ENCODE measurements at places on chromosomes 16 and 17.

DNA sequence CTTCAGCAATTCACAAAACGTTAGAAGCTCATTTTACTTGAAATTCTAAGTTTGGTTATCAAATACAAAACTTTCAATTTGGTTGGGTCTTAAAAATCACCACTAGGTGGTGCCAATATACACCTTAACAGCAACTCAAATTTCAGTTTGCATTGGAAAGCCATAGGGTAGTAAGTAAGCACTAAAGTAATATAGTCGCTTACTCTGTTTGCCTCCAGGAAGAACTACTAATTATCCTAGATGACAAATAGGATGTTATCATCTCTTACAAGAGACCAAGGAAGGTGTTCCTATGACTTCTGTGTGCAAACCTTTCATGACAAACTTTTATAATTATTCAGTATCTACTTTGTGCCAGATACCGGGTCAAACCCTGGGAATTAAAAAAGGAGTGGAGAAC is 93.3 kb downstream of the MYO1D start:
- DNase-seq = peak; percentile 64

- DNase-seq = peak; percentile 50
Observed at GRCh38 chr16:86519649-86520316, 9.5 kb downstream of the FOXF1 start.

GRCh38 chr17:74739227-74739831 is 2.3 kb downstream of the RAB37 start:
- DNase-seq = no peak

DNA sequence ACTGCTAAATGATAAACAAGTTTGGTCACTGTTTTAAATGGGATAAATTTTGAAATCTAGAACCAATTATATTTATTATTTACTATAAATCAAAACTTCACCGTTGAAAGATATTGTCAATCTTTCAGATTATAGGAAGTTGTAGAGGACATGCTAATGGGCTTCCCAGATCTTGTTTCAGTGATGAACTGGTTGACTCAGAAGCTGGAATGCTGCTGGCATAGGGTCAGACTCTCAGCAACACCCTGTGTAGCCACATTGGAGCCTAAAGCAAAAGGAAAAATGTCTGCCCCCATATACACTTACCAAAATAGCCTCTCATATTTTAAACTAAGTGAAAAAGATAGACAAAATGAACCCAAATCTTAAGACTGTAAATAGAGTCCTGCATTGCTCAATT is 916.9 kb upstream of the SOX9 start:
- DNase-seq = no peak

DNA sequence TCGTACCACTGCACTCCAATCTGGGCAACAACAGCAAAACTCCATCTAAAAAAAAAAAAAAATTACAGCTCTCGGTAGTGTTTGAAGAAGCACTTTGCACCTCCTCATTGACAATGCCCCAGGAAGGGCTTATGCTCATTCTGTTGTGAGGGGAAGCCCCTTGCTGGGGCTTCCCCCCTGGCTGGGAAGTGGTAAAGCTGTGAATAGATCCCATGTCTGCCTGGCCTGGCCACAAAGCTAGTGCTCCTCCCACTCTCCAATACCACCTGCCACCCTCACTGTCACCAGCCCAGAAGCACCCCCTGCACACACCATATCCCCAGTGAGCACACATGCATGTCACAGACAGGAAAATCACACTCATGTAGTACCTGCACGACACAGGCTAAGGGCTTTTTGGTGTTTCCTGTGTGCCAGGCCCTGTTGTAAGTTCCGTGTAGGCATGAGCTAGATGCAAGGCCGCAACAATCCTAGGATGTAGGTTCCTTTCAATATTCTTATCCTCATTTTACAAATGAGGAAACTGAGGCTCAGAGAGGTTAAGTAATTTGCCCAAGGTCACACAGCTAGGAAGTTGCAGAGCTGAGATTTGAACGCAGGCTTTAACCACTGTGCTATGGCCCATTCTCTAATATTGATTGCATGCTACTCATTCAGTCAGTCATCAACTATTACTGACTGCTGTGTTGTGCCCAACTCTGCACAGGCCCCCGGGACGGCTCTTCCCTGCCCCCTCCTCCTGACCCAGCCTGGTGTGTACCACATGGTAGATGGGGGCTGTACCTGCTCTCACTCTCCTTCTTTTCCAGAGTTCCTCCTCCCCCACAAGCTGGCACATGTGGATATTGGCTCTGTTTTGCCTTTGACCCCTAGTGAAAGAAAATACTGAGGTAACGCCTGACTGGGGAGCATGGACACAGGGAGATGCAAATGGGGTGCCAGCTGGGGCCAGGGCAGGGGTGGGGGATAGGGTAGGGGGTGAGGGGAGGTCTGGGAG is 11.9 kb upstream of the COL1A1 start:
- DNase-seq = peak; percentile 47

- DNase-seq = no peak
Observed at GRCh38 chr16:88389621-88390160, 6.9 kb downstream of the ZNF469 start.

All from CD4-positive, alpha-beta T cell treated with Interleukin-4 for 1 hour (primary cell).